ENCODE measurements at places on chromosomes 12 and 14.

DNA sequence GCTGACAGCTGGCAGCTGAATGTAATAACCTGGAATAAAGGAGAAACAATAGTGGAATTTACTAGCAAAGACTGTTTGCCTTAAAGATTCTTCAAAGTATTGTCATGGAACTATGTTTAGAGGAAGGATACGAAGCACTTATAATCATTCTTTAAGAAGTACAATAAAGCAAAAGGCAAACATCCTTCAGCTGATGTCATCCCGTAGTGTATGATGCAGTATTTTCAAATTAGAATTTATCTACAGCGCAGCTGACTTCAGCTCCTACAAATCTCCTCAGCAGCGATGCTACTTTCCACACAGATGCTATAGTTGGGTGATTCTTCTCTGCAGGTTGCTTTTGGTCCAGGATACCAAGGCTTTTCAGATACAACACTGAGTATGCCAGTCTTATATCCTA is 31.5 kb downstream of the CLEC1A start:
- DNase-seq = peak; percentile 12

DNA sequence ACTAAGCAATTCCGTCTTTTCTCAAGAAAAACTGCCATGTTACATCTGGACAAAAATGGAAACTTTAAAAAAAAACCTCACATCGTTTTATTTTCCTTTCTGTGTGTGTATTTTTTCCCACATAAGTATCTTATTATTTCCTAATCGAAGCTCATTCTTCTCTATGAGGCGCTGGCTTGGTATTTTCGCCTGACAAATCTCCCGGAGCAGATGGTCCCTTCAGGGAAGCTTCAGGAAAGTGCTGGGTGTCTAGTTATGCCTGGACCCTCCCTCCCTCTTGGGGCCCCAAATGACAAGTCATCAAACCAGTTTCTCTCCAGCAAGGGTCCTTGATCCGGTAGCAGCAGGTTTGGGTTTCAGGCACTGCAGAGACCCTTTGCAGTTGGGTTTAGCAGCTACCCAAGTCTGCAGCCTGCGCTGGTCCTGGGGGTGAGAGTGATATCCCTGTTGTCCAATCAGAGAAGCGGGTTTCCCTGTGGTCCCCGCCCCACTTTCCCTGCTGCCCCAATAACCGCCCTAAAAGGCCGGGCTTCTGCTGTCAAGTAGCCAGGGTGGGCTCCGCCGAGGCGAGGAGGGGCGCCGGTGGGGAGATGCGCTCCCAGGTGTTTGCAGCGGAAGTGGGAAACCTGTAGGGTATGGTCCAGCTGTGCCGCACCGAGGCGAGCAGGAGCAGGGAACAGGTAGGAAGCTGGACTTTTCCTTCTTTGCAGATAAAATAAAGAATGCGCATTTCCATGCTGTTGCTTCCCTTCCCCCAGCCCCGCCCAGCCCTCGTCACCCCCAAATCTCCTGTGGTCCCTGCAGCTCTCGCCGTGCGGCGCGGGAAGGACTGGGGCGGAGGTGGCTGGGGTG is at the start of gene CNTN1:
Gene CNTN1, plus strand, starts transcription at position 527 of the 852 bp plus-strand sequence.
- peak; percentile 88 for DNase-seq

GRCh38 chr14:23347406-23348296 is 5.0 kb downstream of the SLC22A17 start:
- no peak for DNase-seq

DNA sequence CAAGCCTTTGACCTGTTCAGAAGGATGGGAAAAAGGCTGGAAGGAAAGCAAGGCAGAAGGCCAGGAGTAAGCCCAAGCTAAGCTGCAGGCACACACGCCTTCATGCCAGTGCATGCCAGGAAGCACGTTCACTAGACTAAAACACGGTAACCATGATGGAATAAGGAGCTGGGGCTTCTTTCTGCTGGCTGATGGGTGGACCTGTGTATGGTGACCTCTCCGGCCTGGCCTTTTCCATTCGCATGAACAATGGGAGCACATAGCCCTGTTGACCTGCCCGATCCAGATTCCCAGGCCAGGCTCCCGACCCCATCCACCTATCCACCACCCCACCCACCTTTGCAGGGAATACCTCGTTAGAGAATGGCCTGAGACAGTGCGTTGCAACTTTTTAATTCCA is 22.8 kb downstream of the VSX2 start:
- no peak for DNase-seq

- no peak for DNase-seq
These were observed 2.2 kb upstream of the NFKBIA start for GRCh38 chr14:35406506-35407305.

DNA sequence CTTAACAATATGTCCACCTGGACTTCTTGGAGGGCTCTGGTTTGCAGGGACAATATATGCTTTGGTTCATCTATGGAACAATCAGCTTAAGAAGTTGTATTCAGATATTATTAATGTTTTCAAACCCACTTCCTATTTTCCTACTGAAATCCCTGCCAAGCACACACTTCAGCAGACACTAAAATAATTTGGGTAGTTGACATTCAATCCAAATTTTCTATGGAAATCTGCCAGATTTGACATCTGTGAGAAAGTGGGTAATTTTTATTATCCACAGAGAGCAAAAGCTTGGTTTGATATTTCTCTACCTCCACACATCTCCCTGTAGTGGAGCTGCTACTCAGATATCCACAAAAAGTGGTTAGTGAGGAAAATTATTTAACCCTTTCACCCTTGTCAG is 378.8 kb upstream of the SOX5 start:
- DNase-seq = no peak

DNA sequence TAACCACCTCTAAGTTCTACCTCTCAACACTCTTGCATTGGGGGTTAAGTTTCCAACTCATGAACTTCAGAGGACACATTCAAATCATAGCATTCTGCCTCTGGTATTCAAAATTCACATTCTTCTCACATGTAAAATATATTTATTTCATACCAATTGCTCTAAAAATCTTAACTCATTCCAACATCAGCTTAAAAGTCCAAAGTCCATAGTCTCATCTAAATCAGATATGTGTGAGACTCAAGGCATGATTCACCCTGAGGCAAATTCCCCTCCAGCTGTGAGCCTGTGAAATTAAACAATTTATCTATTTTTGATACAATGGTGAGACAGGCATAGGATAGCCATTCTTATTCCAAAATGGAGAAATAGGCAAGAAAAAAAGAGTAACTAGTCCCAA is 214.0 kb downstream of the RGS6 start:
- no peak for DNase-seq

DNA sequence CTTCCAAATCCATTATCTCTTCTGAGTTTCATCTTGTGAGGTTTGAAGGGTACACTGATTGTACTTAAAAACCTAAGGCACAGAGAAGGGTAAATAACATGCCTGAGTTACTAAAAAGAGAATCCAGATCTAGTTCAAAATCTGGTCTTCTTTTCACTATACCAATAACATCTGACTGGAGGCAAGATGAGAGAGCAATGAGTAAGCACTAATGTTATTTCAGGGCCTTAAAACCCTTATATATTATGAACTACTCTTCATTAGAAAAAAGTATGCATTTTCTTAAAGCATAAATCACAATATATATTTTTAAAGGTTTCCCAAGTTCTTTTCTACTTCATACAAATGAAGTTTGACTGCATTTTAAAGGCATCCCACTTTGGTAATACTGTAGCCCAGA is 60.2 kb downstream of the GXYLT1 start:
- no peak for DNase-seq

DNA sequence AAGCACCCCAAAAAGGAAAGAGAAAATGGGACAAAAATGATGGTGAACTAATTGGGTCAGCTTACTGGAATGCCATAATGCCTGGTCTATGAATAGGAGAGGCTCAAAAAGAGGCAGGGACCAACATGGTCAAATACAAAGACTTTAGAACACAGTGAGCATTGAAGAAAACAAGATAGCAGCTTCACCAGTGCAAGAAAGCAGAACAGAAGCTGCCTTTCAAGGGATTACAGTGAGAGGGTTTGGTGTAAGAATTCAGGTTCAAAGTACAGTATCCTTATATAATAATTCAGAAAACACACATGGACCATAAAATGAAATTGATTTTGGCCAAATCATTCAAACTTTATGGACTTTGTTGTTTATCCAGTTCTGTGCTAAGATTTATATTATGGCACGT is 162.1 kb downstream of the NAV3 start:
- DNase-seq = no peak

DNA sequence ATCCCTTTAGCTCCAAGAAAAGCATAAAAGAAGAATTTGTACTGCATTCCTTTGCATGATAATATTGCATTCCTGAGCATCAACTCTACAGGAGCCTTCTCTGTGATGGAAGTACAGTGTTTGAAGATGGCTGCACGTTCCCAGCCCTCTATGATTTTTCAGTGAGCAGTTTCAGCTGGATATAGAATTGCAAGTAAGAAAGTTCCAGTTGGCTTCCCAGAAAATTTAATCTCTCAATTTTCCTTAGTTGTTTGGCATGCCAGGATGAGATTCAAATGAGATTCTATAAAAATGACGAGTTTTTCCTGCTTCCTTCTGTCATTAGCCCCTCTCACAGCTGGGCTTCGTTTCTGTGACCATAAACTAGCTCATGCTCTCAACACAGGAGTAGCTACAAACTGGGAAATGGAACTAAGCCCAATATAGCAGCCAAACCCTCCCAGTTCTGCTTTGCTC is 109.9 kb downstream of the TTC8 start:
- no peak for DNase-seq

- no peak for DNase-seq
These were observed 5.5 kb downstream of the TMEM52B start for GRCh38 chr12:10184261-10184843.

- no peak for DNase-seq
These were observed 68.9 kb upstream of the YARS2 start for GRCh38 chr12:32824596-32824995.

DNA sequence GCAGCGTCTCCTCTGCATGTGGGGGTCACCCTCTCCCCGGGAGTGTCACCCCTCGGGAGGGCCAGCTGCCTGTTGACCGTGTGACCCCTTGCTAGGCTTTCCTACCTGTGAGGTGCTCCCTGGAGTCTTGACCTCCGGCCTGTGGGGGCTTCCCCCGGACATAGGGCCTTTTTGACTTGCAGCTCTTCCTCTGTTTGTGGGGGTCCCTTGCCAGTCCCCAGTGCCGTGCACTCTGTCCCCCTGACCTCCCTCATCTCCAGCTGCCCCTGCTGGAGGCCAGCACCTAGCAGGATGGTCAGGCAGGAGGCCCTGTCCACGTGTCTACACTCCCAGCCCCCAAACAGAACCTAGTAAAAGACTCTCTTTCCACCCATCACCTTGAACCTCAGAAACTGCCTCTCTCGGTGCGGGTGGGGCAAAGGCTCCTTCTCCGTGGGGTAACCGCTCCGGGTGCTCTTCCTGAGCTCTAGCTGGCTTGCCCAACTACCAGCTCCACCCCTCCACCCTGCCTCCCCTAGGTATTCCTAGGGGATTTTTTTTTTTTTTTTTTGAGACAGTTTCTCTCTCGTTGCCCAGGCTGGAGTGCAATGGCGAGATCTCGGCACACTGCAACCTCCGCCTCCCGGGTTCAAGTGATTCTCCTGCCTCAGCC is 810 bp downstream of the AACS start:
- DNase-seq = no peak

GRCh38 chr12:124774462-124775167 is 89.0 kb downstream of the SCARB1 start:
- no peak for DNase-seq

- DNase-seq = no peak
These were observed 60.1 kb upstream of the DIO2 start for GRCh38 chr14:80271389-80271788.

Data from kidney (tissue), 22 donors.